Activated CD4-positive, alpha-beta T cell treated with anti-CD3 and anti-CD28 coated beads for 36 hours (primary cell): ENCODE measurements at places on chromosomes 1 and 21. TPM values are rescaled to one million over a fixed set of nuclear protein-coding genes. Genes with fewer than 3 reads are reported as not detected.

DNA sequence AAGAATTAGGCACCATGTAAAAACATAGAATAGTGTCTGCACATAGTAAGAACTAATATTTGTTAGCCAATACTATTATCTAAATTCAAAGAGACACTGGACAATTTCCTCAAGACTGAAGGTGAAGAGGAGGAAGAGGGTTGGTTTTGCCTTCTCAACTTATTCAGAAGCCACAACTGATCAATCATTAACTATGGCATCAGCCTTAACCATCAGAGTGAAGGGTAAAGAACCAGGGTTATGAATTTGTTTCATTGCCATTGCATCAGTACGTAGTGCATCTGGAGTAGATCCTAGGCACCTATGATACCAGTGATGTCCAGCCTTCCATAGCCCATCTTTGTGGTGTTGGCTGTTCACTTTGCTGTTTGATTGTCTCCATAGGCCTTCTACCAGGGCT is 421.7 kb upstream of the DEPDC1 start:
- H3K27ac ChIP-seq = no peak overlapping the region
- H3K4me1 ChIP-seq = no peaks in the 10 kb centered on the region
- no peak for DNase-seq

DNA sequence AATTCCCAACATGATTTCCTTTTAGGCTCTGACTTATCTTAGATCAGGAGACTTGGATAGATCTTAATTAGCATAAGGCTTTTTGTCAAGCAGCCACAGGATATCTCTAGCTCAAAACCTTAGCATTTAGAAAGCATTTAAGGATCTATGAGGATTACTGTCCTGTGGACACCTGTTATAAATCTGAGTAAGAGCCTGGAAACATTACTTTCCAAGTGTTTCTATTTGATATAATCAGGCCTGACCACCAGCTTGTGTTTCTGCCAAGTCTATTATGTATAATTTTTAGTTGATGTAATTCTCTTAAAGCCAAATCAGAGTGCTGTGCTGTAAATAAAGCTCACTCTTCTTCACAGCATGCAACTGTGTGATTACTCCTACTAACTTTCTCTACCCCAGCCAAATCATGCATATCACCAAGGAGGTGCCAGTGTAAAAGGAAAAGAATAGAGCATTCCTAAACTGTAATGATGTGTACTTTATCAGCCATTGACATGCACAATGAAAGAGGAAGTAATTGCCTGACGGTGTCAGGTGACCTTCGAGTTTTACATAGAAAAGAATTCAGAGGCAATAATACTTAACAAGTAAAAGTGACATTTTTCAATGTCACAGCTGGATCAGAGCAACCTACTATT is 309.9 kb upstream of the PRMT6 start:
- no peaks in the 10 kb centered on the region for H3K27me3 ChIP-seq
- DNase-seq = no peak
- H3K4me1 ChIP-seq = no peaks in the 10 kb centered on the region
- no peak overlapping the region for H3K27ac ChIP-seq

DNA sequence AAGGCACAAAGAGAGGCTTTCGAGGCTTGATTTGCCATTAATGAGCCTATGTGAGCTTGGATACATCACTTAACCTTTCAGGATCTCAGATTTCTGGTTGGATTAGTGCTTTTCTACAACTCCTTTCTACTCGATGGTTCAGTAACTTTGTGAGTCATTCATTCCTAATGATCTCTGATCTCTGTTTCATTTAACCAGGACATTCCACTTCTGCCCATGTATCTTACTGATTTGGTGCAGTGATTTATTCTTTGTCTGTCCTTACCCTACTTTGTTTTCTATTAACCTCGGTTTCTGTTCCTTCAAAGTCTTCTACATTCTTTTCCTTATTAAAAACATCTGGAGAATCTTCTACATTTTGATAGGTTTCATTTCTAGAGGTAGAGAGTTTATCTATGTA is 94.6 kb upstream of the ZBTB18 start:
- no peak overlapping the region for H3K27ac ChIP-seq
- no peaks in the 10 kb centered on the region for H3K4me1 ChIP-seq
- DNase-seq = no peak
- no peak overlapping the region for H3K4me3 ChIP-seq
- H3K27me3 ChIP-seq = peaks cover 4% of the 10 kb centered on the region

GRCh38 chr1:162028726-162029125 is 5.1 kb upstream of the OLFML2B start:
- no peak overlapping the region for H3K4me3 ChIP-seq
- no peaks in the 10 kb centered on the region for H3K36me3 ChIP-seq
- no peak overlapping the region for H3K27ac ChIP-seq
- peaks cover 33% of the 10 kb centered on the region for H3K27me3 ChIP-seq
- peaks cover 4% of the 10 kb centered on the region for H3K4me1 ChIP-seq
- no peak for DNase-seq

DNA sequence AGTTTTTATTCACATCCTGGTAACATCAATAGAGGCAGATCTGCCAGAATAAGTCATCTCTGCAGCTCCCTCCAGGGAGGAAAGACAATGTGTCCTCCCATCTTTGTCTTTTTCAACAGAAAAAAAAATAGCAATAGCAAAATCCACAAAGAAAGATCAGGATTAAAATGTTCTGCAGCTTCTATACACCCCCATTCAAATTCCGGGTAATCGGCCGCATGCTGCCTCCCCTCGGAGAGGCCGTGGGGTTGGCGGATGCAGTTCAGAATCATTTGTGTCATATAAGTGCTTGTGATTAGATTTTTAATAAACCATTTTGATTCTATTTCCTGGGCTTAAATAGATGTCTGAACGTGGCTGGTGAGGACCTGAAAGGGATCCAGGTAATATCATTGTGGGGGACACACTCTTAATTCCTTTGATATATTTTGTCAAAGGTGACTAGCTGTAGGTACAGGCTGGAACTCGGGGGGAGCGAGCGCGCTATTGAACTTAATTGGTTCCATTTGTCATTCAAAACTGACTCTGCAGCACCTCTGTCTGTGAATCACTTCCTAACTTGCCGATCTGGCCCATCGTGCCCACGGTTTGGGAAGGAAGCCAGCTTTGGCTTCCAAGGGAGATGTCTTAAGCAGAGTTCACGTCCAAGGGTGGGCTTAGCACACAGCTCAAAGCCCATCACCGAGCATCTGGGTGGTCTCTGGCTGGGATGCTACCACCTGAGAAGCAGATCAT is 85.6 kb upstream of the ARHGEF16 start:
- no peaks in the 10 kb centered on the region for H3K36me3 ChIP-seq
- DNase-seq = no peak
- peaks cover 5% of the 10 kb centered on the region for H3K27me3 ChIP-seq
- no peak overlapping the region for H3K27ac ChIP-seq
- peaks cover 13% of the 10 kb centered on the region for H3K4me1 ChIP-seq

DNA sequence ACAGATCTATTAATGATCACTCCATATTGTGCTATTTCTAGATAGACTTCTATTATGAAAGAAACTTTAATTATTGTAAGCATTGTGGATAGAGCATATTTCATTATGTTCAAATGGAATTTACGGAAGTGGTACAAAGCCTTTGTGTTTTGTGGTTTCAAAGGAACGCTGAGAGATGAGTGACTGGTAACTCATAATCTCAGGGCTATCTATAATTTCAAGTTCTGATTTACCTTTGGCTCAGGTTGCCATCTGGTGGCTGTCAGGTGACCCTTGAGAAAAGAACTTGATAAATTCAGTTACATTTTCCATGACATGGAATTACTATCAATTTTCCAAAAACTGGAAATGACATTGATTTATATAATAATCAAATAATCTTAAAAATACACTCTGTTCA is 12.2 kb downstream of the NTNG1 start:
- DNase-seq = no peak
- H3K36me3 ChIP-seq = no peaks in the 10 kb centered on the region
- no peak overlapping the region for H3K27ac ChIP-seq
- H3K27me3 ChIP-seq = peaks cover 26% of the 10 kb centered on the region
- H3K4me1 ChIP-seq = no peaks in the 10 kb centered on the region

GRCh38 chr1:147208619-147209018 is 16.5 kb downstream of the FMO5 start:
- no peaks in the 10 kb centered on the region for H3K36me3 ChIP-seq
- no peak for DNase-seq
- H3K27me3 ChIP-seq = no peaks in the 10 kb centered on the region
- no peak overlapping the region for H3K4me3 ChIP-seq
- H3K4me1 ChIP-seq = no peaks in the 10 kb centered on the region
- no peak overlapping the region for H3K27ac ChIP-seq

- H3K27me3 ChIP-seq = no peaks in the 10 kb centered on the region
- DNase-seq = peak; percentile 65
- peak overlapping the region; percentile 1 for H3K4me3 ChIP-seq
- peak overlapping the region; percentile 93 for H3K27ac ChIP-seq
- peaks cover 39% of the 10 kb centered on the region for H3K4me1 ChIP-seq
Observed at GRCh38 chr1:8169364-8170058, 143.4 kb upstream of the ERRFI1 start.

GRCh38 chr1:8423692-8424538 is 106.0 kb downstream of the SLC45A1 start:
- peak overlapping the region; percentile 84 for H3K4me3 ChIP-seq
- peak; percentile 77 for DNase-seq
- H3K4me1 ChIP-seq = peaks cover 42% of the 10 kb centered on the region

ZNF670 gene
- total RNA-seq = 4.3 TPM

E2F2 gene
- total RNA-seq = 25.0 TPM

PCP4L1 gene
- 0.27 TPM for total RNA-seq
